ENCODE measurements at places on chromosomes 11 and 22.
A peak's percentile ranks its signal among the peaks of the same experiment; 100 is the strongest.

- DNase-seq: peak; percentile 58
These were observed 53.3 kb upstream of the SYN3 start for GRCh38 chr22:33111491-33111890.

- peak; percentile 27 for DNase-seq
These were observed 26.0 kb upstream of the FADD start for GRCh38 chr11:70176940-70177689.

DNA sequence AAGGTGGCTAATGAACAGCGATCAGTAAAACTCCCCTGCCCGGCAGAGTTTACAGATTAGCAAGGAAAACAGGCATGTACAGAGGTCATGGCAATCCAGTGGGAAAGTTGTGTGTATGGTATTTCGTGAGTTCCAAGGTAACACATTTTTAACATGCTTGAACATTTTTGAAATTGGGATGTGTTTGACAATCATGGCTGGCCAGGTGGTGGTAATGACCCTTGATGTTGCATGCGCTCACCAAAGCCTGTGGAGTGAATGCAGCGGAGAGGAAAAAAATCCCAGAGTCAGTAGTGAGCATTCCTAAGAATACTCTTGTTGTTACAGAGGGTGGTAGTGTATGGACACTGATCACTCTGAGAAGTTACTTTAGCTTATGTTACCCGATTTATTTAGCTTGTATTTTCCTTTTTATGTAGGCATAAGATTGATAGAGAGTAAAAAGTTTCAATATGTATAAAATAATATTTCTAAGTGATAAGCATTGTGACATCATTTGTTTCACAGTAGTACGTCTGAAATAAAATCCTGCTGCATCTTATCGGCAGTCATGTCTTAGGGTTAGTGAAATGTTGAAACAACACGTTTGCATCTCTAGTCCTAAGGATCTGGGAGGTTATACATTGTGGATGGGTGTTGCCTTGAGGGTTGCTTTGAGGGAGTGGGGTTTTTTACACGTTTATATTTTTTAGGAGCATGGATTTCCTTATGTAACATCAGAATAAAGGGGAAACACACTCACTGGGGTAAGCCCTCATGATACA is 8.7 kb downstream of the TEAD1 start:
- no peak for DNase-seq

DNA sequence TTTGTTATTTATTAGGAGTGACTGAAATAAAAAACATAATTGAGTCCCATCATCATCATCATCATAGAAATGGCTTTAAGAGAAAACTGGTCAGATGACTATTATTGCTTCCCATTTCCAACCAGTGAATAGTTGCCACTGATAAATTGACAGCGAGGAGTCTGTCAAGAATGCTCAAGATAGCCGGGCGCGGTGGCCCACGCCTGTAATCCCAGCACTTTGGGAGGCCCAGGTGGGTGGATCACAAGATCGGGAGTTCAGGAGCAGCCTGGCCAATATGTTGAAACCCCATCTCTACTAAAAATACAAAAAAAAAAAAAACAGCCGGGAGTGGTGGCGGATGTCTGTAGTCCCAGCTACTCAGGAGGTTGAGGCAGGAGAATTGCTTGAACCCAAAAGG is 1.9 kb downstream of the WBP2NL start:
- DNase-seq: no peak

Measured in common myeloid progenitor, CD34-positive (primary cell).